Tongue (tissue), 3 donors: ENCODE measurements at places on chromosomes 1 and 21. TPM values are rescaled to one million over a fixed set of nuclear protein-coding genes. Genes with fewer than 3 reads are reported as not detected.

GRCh38 chr1:214416858-214417257 lies 134.5 kb downstream of the PTPN14 start:
- no peak for DNase-seq

GRCh38 chr1:13628711-13629110 lies 45.1 kb downstream of the PDPN start:
- no peak for DNase-seq

GRCh38 chr1:18581420-18581880 lies 49.2 kb upstream of the PAX7 start:
- DNase-seq, result peak; percentile 38

GRCh38 chr1:220378571-220379302 lies 106.5 kb upstream of the RAB3GAP2 start:
- no peak for DNase-seq

DNA sequence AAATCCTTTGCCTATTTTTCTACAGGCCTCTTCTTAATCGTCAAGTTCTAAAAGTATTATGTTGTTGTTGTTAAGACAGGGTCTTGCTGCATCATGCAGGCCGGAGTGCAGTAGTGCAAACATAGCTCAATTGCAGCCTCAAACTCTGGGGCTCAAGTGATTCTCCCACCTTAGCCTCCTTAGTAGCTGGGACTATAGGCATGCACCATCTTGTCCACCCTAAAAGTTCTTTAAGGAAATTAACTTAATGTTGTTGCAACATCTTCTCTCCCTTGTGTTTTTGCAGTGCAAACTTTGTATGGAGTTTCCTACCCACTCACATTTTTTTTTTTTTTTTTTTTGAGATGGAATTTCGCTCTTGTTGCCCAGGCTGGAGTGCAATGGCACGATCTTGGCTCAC lies 4.1 kb upstream of the VHLL start:
- DNase-seq, result no peak

Gene COL8A2
- total RNA-seq, result 39.8 TPM

Gene OR2T11
- not detected for total RNA-seq

Gene TEX38
- not detected for total RNA-seq

Gene NTMT2
- total RNA-seq, result not detected
